H54 (cell line): ENCODE measurements at places on chromosomes 3 and 15.

DNA sequence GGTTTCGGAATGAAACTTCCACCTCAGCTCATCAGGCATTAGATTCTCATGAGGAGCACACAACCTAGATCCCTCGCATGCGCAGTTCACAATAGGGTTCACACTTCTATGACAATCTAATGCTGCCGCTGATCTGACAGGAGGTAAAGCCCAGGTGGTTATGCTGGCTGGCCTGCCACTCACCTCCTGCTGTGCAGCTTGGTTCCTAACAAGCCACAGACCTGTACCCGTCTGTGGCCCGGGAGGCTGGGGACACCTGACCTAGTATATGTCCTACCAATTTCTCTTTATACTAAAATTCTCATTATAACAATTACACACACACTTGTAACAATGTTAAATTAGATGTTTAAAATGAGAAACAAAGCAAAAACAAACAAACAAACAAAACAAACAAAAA is 172.2 kb downstream of the SLC9A9 start:
- DNase-seq = no peak

DNA sequence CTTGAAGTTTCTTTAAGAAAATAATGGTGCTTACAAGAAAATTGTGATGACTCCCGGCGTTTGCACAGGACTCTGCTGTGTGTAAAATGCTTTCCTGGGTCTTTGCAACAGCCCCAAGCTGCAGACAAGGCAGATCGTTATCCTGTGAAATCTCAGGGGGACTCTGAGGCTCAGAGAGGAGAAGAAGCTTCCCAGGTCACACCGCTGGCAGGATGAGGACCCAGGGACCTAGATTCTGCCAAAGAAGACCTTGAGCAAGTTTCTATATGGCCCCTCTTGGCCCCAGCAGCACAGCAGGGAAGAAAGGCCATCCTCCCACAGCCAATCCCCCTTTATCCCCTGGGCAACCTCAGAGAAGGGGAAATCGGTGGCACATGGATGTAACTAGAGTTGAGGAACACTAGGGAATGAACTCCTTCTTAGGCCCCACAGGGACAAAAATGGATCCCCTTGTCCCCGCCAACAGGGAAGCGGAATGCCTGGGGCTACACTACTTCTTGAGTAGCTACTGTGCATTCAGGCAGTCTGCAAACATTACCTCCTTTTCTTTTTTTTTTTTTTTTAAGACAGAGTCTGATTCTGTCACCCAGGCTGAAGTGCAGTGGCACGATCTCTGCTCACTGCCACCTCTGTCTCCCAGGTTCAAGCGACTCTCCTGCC is 72.8 kb downstream of the CPN2 start:
- DNase-seq = no peak

- no peak for DNase-seq
Observed at GRCh38 chr3:155608228-155608920, 136.5 kb downstream of the PLCH1 start.

DNA sequence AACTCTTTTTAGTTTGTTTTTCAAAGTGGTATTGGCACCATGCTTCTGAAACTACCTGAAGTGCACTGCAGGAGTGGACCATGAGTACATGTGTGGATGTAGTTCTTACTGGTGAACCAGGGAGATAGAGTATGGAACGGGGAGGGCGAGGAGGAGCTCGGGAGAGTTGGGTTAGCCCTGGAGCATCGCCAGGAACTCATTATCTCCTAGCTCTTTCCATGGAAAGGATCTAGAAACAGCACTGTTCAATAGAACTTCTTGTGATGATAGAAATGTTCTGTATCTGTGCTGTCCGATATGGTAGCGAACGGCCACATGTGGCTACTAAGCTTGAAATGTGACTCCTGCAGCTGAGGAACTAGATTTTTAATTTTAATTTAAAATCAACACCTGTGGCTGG is 47.3 kb downstream of the VGLL4 start:
- no peak for DNase-seq

- DNase-seq = no peak
Observed at GRCh38 chr15:82792068-82792467, 13.8 kb downstream of the FSD2 start.

DNA sequence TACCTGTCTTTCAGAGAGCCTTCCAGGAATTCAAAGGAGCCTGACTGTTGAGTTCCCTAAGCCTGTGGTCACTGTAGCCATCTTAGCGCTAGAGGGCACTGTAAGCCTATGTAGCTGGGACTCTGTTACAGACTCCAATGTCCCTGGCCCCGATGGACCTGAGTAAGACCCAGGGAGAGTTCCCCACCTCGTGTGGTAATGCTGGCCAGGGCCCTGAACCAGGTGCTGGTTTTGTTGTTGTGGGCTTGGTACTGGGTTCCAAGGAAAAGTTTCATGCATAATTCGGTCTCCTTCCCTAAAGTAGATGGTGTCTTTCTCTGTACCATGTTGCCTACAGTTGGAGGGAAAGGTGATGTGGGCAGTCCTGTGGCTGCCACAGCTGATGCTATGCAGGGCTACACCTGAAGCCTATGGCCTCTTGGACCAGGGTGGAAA is 32.4 kb downstream of the CDAN1 start:
- DNase-seq = peak; percentile 50

GRCh38 chr3:30585654-30586053 is 20.7 kb upstream of the TGFBR2 start:
- DNase-seq = no peak

- DNase-seq = no peak
Observed at GRCh38 chr3:140762746-140763145, 84.9 kb downstream of the TRIM42 start.

DNA sequence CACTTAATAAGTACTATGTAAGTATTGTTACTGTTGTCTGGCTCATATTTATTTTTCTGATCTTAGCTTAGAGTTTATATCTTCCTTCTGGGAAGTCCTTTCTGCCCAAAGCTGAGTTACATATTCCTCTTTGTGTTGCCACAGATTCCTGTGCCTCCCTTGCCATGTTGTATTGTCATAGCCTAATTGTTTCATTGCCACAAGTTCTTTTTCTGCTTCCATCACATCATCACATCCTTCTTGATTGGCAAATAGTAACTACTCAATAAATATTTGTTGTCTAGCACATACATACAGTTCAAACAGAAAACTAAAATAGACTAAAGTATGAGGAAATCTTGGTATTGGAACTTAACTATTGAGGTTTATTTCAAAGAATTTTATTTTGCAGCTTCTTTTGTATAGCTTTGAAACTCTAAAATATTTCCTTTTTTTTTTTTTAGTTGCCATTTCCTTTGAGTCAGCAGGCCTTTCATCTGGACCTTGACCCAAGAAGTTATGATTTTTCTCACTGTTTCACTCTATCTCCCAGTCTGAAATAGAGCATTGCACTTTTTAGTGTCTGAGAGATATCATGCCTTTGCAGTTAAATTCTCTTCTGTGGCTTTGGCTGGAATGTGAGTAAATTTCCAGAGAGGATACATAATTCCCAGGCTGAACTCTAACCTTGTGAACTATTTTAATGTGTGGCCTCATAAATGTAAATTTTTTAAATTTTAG is 98.2 kb downstream of the ZNF609 start:
- DNase-seq = no peak

- peak; percentile 41 for DNase-seq
Observed at GRCh38 chr15:73727330-73727976, 25.7 kb downstream of the INSYN1 start.

GRCh38 chr3:141218162-141218835 is 13.3 kb upstream of the PXYLP1 start:
- DNase-seq = no peak

DNA sequence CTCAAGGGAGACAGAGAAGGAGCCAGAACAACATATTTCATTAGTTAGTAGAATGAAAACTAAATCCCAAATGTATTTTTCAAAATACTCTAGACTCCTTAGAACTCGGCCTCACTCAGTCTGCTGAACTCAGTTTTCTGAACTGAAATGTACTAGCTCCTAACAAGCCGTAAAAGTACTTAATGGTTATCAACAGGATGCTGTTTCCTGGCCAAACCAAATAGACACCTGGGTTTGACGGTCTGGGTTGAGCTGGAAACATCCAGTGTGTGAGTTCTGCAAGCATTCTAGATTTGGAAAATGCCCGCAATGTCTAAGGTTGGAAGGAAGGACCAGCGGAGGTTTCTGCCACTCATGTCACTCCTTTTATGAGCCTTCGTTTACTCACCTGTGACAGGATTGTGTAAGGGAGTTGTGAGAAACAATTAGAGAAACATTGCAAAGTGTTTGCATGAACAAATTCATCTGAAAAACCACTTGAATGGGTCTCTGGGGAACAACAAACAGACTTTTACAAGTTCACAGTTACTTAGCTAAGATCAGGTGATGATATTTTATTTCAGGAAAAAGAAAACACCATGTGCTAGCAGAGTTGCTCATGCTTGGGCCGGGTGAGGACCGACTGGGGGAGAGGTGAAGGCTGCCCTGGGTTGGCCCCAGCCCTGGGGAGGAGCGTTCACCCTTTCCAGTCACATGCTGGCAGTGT is 151.0 kb downstream of the ALDH1A2 start:
- no peak for DNase-seq

DNA sequence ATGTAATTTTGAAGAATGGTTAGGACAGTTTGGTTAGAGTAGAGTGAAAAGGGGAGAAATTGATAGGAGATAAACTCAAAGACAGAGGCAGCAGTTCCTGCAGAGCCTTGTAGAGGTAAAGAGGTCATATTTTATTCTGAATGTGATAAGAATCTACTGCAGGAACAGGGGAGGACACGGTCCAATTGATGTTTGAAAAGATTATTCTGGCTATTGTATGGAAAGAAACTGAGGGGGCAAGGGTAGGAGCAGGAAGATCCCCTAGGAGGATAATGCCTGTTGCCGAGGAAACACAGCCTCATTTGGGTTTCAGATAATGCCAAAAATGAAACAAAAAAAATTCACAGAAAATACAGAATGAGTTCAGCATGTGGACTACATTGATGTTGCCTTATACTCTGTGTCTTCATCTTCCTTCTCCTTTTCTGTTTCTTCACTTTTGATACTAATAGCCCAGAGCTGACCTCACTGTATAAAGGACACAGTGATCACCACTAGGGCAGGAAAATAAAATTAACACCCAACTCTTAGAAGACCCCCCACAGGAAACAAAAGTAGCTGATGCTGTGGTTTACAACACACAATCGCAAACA is 454.6 kb upstream of the UBE2E2 start:
- DNase-seq = no peak

DNA sequence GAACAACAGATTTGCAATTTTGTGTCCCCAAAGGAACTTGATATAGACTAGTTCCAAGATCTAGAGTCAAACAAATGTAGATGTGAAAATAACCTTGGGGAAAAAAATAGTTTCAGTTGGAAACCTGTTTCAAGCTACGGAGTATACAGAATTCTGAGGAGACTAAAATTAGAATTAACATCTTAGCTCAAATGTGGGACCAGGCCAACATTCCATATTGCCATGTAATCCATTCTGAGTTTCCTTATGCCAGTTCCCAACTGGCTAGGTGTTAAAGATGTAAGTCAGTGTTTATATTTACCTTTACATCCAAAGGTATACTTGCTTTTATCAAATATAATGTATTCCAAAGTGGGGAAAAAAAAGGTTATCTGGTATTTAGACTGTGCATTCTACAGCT is 76.3 kb downstream of the UBE3A start:
- no peak for DNase-seq

- DNase-seq = no peak
Observed at GRCh38 chr15:74776821-74777768, 4.8 kb upstream of the CSK start.

- DNase-seq = no peak
Observed at GRCh38 chr3:154182975-154183374, 61.8 kb downstream of the ARHGEF26 start.

- no peak for DNase-seq
Observed at GRCh38 chr3:138479438-138479863, 45.0 kb downstream of the ESYT3 start.

DNA sequence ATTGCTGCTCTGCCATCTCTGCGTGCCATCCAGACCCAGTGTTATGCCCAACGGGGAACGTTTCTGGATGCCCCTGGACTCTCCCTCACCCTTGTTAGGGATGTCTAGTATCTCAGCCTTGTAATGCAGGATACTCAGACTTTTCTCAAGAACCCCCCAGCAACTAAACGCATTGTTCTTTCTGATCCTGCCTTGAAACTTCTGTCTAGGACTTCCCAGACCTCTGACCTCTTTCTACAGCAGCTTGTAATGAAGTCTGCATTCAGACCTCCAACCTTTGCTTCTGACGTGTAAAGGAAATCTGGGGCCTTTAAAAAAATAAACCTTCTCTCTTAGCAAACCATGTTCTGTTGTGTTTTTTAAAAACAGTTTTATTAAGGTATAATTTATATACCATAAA is 139.5 kb downstream of the KCNAB1 start:
- DNase-seq = no peak

- DNase-seq = no peak
Observed at GRCh38 chr3:106734712-106735111, 642.5 kb upstream of the CCDC54 start.

DNA sequence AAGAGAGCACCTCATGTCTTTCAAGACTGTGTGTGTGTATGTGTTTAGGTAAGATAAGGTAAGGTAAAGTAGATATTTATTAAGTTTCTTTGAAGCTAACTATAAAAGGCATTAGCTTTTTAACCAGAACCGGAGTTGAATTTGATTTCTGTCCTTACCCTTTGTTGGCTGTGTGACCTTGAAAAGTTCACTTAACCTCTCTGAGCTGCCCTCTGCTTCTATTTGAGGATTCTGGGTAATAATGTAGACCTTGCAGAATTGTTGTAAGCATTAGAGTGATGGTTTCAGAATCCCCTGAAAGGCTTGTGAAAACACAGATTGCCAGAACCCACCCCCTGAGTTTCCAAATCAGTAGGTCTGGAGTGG is 21.6 kb upstream of the SACM1L start:
- no peak for DNase-seq

DNA sequence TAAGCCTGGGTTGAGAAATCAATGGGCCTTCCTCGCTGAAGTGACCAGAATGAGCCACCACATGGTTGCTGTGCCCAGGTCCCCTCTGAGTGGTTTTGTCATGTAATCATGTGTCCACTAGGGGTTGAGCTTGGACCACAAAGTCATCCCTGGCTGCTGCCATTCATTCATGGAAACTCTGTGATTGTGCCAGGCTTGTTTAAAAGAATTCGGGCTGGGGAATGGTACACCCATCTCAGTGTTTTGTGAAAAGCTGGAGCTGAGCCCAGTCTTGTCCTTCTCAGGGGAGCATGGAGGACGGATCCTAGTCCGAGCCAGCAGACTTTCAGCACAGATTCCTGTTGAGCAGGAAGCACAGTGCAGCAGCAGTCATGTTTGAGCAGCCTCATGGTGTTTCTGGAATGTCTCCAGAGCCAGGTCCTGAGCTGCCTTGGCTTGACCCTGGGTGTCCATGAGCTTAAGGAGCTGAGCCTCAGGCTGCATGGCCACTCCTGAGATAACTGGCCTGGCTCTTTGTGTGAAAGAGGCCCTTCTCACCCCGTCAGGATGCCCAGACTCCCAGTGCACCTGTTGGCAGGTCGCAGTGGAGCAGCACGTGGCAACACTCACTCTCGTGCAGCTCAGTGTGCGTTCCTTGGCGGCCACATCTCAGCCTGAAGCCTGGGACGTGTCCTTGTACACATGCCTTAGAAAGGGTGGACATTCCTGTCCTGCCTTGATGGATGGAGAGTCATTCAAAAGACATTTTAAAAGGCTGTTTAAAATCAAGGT is 260.3 kb upstream of the TPM1 start:
- peak; percentile 29 for DNase-seq

GRCh38 chr15:90711842-90712241 is 5.3 kb upstream of the BLM start:
- DNase-seq = no peak
